ENCODE measurements at places on chromosomes 1 and 21.

DNA sequence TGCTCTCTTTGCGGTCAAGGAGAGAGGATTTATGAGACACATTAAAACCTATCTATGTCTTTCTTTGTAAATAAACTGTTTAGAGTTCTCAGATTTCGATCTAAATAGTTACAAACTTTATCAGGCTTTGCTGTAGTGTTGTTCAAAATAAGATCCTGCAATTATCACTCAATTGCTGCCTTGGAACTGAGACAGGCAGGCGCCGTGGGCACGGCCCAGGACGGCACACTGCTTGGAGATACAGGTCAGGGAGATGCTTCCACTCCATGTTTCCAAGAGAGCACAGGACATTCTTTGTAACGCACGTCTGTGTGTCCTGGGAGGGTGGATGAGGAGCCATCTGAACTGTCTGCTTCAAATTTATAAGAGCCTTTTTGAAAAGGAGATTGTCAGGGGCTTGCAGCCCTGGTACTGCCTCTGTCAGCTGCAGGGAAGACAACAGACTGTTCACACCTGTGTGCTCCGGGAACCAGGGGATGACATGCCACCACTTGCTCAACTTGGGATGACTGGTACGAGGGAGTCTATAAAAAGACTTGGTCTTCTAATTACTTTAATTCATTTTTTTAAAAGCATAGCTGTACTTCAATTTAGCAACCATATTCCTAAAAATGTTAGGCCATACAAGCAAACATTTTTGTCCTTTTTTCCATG is 472.9 kb upstream of the RUNX1 start:
- no peak for DNase-seq

DNA sequence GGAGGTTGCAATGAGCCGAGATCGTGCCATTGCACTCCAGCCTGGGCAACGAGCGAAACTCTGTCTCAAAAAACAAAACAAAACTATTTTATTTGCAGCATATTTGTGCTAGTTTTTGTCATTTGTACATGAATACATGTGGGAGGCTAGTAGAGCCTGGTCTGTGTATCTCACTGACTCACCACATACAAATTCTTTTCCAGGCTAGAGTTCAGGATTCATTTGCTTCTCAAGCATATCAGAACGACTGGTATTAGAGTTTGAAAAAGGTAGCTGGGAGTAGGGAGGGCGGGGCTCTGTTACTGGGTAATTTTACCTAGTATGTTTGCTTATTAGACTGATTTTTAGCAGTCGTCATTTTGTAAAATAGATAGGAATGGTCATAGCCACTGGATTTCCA is 4.5 kb upstream of the TOR3A start:
- DNase-seq, result no peak

DNA sequence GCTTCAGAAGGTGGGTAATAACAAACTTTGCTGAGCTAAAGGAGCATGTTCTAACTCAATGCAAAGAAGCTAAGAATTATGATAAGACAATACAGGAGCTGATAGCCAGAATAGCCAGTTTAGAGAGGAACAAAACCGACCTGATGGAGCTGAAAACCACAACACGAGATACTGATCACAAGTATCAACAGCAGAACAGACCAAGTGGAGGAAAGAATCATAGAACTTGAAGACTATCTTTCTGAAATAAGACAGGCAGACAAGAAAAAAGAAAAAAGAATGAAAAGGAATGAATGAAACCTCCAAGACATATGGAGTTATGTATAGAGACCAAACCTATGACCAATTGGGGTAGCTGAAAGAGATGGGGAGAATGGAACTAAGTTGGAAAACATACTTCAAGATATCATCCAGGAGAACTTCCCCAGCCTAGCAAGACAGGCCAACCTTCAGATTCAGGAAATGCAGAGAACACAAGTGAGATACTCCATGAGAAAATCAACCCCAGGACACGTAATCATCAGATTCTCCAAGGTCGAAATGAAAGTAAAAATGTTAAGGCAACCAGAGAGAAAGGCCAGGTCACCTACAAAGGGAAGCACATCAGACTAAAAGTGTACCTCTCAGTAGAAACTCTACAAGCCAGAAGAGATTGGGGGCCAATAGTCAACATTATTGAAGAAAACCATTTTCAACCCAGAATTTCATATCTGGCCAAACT is 20.5 kb downstream of the CD84 start:
- DNase-seq, result no peak

- peak; percentile 26 for DNase-seq
These were observed 2.8 kb downstream of the ITPKB start for GRCh38 chr1:226736001-226736907.

- DNase-seq, result no peak
These were observed 820 bp upstream of the TTF2 start for GRCh38 chr1:117059334-117059677.
